SJSA1 (cell line): ENCODE measurements at places on chromosomes 12 and 14. TPM values are rescaled to one million over a fixed set of nuclear protein-coding genes. Genes with fewer than 3 reads are reported as not detected.
A peak's percentile ranks its signal among the peaks of the same experiment; 100 is the strongest.

GRCh38 chr12:49578471-49579112, 10.7 kb upstream of the MCRS1 start:
- no peak for DNase-seq

- DNase-seq, result peak; percentile 25
Measured at GRCh38 chr14:53035336-53036210, 84.7 kb upstream of the FERMT2 start.

- DNase-seq, result no peak
Measured at GRCh38 chr12:16119618-16120415, 157.7 kb downstream of the SLC15A5 start.

DNA sequence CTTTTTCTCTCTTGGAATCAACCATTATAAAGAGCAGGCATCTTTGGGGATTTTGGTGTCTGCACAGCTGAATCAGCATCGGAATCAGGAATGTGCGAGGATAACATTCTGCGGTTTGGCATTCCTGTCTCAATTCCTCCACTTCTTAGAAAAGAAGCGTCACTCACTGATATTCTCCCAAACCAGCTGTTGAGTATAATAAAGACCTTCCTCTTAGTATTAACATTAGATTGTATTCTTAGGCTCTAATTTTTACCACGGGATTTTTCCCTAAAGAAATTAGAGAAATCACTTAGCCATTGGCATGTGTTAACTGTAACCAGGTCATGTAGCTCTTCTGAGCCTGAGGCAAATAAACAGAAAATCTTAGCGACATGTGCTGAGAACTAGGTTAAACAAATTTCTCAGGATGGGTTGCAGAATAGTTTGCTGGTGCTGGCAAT, 128.7 kb downstream of the TMX1 start:
- peak; percentile 86 for DNase-seq

- peak; percentile 23 for DNase-seq
Measured at GRCh38 chr14:95609398-95609990, 74.6 kb downstream of the GLRX5 start.

- DNase-seq, result no peak
Measured at GRCh38 chr12:7259060-7259459, 44.8 kb upstream of the ACSM4 start.

GRCh38 chr12:66739940-66740651, 61.2 kb upstream of the GRIP1 start:
- no peak for DNase-seq

Gene ASCL1
- total RNA-seq, result not detected in 2 replicates

Gene CFAP251
- total RNA-seq, result 10.2 and 13.8 TPM in 2 replicates

Gene STYX
- total RNA-seq, result 7.2 and 14.8 TPM in 2 replicates

Gene DAO
- total RNA-seq, result not detected in 2 replicates

Gene SIX4
- 4.2 and 5.3 TPM in 2 replicates for total RNA-seq
